SK-N-SH (cell line): ENCODE measurements at places on chromosomes 1 and 21.

GRCh38 chr1:220012259-220012658, 34.0 kb downstream of the EPRS1 start:
- peaks cover 57% of the 10 kb centered on the region for H3K36me3 ChIP-seq
- H3K27ac ChIP-seq = no peak overlapping the region
- H3K27me3 ChIP-seq = no peaks in the 10 kb centered on the region
- H3K4me1 ChIP-seq = no peaks in the 10 kb centered on the region; the same call in 1 of the 2 replicates

GRCh38 chr1:198003468-198003867, 86.3 kb downstream of the LHX9 start:
- no peak overlapping the region for H3K27ac ChIP-seq
- H3K27me3 ChIP-seq = no peaks in the 10 kb centered on the region
- H3K4me1 ChIP-seq = no peaks in the 10 kb centered on the region; the same call in 1 of the 2 replicates
- no peak overlapping the region for H3K4me3 ChIP-seq

DNA sequence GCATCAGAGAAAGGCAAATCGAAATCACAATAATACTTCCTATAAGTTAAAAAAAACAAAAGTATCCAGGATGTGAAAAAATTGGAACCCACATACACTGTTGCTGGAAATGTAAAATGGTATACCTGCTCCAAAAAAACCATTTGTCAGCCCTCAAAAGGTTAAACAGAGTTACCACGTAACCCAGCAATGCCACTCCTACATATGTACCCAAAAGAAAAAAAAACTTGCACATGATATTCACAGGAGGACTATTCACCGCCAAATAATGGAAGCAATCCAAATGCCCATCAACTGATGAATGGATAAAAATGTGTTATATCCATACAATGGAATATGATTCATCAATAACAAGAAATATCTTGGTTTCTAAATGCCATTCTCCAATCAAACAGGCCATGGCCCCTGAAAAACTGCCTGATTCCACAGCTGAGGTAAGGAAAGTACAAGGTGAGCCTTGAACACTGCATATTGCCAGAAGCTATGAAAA, 38.8 kb upstream of the PSMG1 start:
- H3K27ac ChIP-seq = no peak overlapping the region
- H3K4me3 ChIP-seq = no peak overlapping the region
- H3K36me3 ChIP-seq = peaks cover 77% of the 10 kb centered on the region
- DNase-seq = no peak
- H3K27me3 ChIP-seq = no peaks in the 10 kb centered on the region

- peaks cover 11% of the 10 kb centered on the region; the same call in 1 of the 2 replicates for H3K27me3 ChIP-seq
- H3K36me3 ChIP-seq = no peaks in the 10 kb centered on the region
- H3K27ac ChIP-seq = no peak overlapping the region
- DNase-seq = no peak
- H3K4me1 ChIP-seq = no peaks in the 10 kb centered on the region
These were observed 20.0 kb upstream of the SYT6 start for GRCh38 chr1:114173680-114174079.

DNA sequence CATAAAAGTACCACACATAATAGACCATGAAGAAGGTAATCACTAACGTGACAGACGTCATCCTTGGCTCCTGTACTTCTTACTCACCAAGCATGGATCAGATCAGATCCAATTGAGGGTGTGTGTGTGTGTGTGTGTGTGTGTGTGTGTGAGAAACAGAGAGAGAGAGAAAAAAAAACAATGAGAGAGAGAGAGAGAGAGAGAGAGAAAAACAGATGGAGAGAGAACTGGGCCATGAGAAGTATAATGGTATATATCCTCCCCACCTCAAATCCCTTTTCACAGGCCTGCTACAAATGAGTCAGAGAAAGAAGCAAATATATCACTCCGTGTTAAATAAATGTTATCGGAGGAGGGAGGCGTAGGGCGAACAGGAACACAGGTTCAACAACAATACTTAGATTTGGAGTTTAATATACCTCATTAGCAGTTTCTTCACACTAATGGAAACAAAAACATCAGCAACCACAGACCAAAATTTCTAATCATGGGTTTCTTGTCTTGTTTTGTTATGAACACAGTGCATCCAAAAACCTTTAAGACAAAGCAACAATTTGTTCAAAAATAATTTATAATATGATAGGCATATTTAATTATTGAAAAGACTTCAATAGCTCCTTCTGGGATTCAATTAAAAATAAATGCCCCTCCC, 45.3 kb downstream of the TIAM1 start:
- no peak overlapping the region for H3K27ac ChIP-seq
- no peak for DNase-seq
- no peak overlapping the region for H3K4me3 ChIP-seq
- H3K27me3 ChIP-seq = no peaks in the 10 kb centered on the region
- H3K4me1 ChIP-seq = no peaks in the 10 kb centered on the region
